ENCODE measurements at places on chromosomes 1 and 21.

- no peak for DNase-seq
Measured at GRCh38 chr1:53588053-53588779, 129.0 kb downstream of the DMRTB1 start.

DNA sequence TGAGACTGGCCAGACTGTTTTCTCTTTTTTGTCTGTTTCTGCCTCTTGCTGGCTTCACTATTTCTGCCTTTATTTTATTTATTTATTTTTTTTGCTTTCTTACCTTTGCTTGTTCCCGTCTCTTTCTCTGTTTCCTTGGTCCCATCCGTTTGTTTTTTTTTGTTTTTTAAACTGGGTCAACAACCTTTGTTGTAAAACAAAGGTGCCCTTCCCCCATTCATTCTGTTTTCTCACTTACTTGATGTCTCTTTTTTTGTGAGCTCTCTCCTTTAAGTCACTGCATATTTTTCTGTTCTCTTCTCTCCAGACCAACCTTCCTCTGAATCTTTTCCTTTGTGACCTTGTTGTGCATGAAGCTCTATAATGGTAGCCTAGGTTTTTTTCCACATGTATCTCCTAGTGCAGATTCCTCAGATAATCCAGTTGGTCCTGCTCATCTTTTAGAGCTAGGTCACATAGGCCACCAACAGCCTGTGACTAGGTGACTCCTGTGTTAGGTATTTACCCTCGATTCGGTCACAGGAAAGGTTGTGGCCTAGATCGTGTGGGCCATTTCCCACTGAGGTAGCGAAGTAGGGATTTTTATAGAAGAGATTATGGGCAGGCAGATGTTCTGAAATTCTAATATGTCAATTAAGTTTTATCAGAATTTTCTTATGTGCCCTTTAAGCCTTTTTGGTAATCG, 15.9 kb downstream of the GNAI3 start:
- no peak for DNase-seq

DNA sequence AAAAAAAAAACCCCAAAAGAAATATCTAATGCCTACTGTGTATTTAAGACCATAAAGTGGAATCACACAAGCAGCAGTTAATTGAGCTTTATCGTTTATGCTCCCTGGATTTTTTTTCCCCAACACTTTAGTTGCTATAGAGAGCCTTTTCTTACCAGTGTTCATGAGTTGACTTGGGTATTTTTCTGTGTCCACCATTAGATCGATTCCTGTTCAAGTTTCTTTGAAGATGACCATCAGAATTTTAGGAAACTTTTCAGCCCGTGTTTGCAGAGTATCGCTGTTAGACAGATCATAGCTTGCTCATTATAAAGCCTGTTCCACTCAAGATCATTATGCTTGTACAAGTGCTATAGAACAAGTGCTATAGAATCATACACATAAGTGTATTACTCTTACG, 1.5 kb downstream of the RALGPS2 start:
- DNase-seq = no peak

- DNase-seq = no peak
Measured at GRCh38 chr1:10155087-10155712, 55.2 kb upstream of the KIF1B start.

- no peak for DNase-seq
Measured at GRCh38 chr1:18948048-18948912, 8.2 kb downstream of the IFFO2 start.

GRCh38 chr1:39574646-39575045, 1.9 kb downstream of the PABPC4 start:
- DNase-seq = no peak

DNA sequence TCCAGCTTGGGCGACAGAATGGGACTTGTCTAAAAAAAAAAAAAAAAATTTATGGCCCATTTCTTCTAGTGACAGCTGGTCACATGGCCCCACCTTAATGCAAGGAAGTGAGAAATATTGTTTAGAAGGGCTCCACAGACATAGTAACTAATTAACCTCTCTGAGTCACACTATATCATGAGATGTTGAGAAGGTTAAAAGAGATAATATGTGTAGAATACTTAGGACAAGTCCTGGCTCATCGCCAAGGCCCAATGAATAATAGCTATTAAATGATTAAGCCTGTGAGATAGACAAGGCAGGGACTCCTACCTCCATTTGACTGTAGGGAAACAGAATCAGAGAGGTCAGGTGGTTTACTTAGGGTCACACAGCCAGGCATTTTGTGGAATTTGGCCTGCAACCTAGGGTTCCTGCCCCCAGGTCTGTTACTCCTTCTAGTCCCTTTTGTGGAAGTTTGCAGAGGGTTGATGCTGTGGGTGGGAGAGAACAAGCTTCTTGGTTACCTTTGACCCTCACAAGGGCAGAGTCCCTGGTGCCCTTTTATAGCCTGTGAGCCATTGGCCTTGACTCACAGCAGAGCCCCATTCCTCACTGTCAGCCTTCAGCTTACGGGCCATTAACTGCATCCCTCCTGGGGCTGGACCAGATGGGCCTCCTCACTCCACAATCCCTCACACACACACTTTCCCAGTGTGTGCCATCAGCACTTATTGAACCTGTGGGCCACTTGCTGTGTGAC, 48.5 kb downstream of the OPRD1 start:
- DNase-seq = no peak

DNA sequence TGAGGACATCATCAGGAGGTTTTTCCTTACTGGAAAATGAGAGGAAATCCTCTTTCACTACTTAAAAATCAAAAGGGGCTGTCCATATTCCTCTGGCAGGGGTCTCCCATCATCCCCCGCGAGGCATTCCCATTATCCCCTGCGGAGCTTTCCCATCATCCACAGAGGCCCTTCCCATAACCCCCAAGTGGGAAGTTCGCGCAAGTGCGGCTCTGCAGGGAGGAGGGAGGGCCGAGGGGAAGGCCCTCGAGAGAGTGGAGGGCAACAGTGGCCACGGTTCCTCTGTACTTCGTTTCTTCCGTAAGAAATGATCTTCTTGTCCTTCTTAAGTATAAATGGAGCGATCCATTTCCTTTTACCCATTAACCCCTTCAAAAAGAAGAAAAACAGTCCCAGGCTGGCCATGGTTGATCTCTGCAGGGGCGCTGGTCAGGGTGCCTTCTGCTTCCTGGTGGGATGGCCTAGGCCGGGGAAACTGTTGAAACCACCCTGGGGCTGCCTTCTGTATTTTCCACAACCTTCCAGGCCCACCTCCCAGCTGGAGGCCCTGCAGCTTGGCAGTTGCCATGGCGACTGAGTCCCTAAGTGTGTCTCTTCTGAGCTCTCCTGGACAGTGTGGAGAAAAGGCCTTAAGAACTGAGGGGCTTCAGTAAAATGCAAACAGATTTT, 3.6 kb upstream of the RSPH1 start:
- DNase-seq = no peak

- no peak for DNase-seq
Measured at GRCh38 chr1:8351693-8352470, 34.0 kb downstream of the SLC45A1 start.

- DNase-seq = peak; percentile 51
Measured at GRCh38 chr1:206744683-206745082, 25.9 kb upstream of the IL19 start.

DNA sequence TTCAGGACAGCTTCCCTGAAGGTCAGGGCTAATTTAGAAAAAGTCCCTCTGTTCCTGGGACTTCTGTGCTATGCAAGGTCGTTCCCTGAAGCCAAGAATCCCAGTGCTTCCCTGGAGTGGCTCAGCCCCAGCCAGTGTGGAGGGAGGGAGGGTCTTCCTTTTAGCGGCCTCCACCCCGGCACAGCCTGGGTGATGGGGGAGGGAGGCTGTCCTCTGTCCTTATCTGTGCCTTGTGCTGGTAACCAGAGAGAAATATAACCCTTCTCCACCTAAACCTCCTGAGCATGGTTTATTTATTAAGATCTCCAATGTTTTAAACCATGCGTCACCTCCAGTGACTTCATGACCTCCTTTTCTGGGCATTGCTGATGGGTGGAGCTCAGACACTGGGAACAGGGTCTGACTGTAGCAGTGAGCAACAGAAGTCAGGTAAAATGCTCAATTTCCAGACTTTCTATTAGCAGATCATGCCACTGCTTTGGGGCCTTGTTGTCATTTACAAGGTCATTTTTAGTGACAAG, 157.1 kb downstream of the DSCAM start:
- DNase-seq = no peak

DNA sequence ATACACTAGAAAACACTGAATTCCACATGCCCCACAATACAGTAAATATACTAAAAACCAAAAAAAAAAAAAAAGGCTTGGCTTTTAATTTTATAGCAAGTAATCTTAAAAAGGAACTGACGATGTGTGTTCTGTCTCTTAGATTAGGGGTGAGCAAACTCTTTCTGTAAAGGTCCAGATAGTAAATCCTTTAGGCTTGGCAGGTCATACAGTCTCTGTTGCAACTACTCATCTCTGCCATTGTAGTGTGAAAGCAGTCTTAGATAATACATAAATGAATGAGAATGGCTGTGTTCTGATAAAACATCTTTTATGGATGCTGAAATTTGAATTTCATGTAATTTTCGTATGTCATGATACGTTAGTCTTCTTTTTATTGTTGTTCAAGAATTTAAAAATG, 150.2 kb downstream of the SLC30A10 start:
- DNase-seq = no peak

DNA sequence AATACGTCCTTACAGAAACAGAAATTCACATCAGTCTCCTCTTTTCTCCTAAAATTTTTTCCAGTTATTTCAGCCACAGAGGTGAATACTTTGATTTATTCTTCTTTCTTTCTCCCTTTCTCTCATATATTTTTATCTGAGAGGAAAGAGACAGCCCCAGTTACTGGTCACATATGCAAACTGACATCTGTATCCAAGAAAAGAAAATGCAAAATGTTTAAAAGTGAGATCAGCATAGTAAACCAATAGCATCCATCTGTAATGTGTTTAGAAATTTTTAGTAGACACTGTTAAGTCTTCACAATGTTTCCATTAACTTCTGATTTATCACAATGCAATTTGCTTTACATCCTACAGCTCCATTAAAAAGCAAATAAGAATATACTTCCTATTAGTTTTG, 53.5 kb downstream of the NTNG1 start:
- no peak for DNase-seq
